Stimulated activated CD4-positive, alpha-beta T cell treated with anti-CD3 and anti-CD28 coated beads, Interleukin-1b, Interleukin-23, amount 100 ng/mL, for 1 hour (primary cell): ENCODE measurements at places on chromosomes 5 and 9.

DNA sequence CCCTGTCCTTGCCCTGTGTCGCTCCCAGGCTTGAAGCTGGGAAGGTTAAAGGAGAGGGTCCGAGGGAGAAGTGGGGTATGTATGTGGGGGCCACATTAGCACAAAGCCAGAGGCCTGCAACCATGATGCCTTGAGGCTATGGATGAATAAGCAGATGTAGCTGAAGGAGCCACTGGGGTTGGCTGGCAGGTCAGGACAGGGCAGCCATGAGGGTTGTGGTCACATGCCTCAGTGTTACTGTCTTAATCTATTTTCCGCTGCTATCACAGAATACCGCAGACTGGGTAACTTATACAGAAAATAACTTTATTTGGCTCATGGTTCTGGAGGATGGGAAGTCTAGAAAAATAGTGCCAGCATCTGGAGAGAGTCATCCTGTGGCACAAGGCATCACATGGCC, 9.2 kb upstream of the GRHPR start:
- no peak for DNase-seq

- DNase-seq, result no peak
Observed at GRCh38 chr5:127216898-127217675, 73.5 kb upstream of the MEGF10 start.

DNA sequence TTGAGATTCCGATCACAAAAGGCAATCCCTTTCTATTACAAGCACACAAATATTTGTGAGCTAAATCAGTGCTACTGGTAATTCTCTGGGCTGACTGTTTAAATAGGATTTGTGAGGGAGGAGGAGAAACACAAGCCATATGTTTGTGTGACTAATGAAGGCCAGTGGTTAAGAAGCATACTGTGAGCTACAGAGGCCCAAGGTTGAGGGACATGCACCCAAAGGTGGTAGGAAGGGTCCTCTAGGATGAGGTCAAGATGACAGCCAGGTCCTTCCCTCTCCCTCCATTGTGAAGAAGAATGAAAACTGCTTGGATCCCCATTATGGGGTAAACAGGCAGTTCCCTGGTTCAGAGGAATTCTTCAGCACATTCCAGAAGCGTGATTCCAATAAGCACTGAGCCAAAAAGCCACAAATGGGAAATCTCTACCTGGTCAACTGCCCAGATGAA, 83.9 kb downstream of the SPOCK1 start:
- no peak for DNase-seq

- no peak for DNase-seq
Observed at GRCh38 chr5:162248107-162248713, 180.6 kb downstream of the GABRG2 start.

DNA sequence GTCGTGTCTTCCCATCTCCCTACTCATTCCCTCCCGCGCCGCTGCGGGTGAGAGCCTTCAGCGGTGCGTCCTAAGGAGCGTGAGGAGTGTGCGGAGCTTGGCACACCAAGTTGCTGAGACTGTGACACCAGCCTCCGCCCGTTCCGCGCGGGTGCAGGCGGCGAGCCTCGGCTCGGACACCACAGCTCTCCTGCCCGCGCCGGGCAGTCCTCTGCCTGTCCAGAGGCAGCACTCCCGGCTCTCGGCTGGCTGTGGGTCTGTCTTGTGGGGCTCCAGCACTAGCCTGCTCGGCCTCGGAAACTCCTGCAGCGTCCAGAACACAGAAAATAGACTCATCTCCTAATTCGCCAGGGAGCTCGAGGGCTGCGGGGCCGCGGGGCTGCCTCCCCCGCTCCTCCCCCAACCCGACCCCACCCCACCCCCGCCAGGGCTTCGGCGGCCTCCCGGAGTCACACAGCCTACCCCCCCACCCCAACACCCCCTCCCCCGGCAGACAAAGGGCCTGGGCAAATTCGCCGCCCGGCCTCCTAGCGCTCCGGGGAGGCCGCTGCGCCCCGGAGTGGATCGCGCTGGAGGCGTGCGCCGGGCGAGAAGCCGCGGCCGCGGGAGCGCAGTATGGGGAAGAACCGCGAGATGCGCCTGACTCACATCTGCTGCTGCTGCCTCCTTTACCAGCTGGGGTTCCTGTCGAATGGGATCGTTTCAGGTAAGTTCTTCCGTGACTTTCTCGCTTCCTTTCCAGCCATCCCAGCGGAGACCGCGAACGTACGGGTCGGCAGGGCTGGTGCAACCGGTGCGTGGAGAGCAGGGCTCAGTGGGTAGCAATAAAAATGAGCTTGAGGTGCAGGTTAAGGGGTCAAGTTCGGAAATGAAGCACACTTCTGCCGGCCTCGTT, at the start of gene ADAMTS19:
Gene ADAMTS19 (plus strand): TSS at position 522 of the 895 bp plus-strand sequence. CDS start 94 bp downstream, at position 616.
- DNase-seq, result no peak

DNA sequence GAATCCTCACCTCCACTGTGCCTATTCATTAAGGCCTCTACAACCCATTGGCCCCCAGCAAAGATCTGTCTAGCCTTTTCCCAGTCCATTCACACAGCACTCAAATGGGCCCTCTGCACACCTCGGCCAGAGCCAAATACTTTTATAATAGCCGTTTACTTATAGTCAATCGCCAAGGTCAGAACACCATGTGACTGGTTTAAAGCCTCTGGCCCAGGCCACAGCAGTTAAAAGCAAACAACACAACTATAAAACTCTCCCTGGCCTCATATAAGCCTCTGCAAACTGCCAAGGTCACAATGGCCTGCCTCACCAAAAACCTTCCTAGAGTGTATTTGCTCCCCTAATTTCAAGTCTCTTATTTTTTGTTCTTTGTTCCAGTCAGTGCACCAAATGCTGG, 562.6 kb downstream of the CAAP1 start:
- no peak for DNase-seq

DNA sequence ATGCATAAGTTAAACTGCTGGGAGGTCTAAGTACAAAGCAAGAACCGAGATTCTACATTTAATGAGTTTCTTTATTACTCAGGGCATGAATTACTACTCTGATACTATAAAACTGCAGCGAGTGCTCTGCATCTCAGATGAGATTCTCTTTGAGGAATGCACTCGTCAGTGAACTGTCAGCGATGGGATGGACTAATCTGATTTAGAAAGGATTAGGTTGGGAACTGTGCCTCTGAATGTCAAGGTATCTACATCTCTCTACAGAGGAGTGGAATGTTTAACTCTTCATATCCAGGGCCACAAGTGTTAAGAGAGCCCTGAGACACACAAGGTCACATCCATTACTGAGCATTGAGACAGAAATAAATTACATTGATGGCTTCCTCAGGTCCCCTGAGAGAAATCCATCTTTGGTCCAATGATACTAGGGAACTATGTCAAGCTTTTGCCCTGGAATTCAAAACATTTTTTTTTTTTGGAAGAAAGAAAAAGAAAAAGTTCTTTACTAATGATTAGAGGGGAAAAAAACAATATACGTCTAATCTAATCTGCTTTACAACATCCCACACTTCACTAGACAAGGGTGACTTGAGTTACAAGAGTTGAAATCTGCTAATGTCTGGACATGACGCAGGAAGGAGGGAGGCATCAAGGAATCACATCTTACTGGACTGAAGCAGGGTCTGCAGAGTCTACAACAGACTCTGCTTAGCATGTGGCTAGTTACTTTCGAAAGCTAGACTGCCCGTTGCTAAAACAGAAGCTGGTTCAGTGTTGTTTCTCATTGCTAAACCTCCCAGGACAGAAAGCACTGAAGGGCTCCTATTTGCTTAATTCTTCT, 270.0 kb upstream of the TLE4 start:
- DNase-seq, result no peak

DNA sequence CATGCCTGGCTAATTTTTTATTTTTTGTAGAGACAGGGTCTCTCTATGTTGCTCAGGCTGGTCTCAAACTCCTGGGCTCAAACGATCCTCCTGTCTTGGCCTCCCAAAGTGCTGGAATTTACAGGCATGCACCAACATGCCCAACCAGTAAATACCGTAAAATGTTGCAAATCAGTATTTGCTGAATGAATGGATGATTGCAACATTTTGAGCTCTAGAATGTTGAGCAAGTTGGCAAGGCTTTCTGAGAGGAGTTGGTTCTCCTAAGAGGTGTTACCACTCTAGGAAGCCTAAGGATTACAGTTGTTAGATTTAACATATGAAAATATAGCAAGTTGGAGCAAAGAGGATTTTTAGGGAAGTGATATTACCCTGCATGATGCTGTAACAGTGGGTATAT, 15.6 kb upstream of the DMXL1 start:
- DNase-seq, result no peak
